Stimulated activated CD4-positive, alpha-beta T cell treated with anti-CD3 and anti-CD28 coated beads, Interleukin-4, amount 100 ng/mL, for 1 hour (primary cell): ENCODE measurements at places on chromosomes 6 and 20.

- DNase-seq = no peak
Measured at GRCh38 chr6:138371720-138372119, 6.0 kb upstream of the SMIM28 start.

GRCh38 chr20:63752411-63753101 is 13.0 kb downstream of the SLC2A4RG start:
- no peak for DNase-seq

GRCh38 chr20:57241363-57241991 is 25.0 kb downstream of the BMP7 start:
- no peak for DNase-seq

GRCh38 chr6:107928984-107929383 is 29.0 kb downstream of the SEC63 start:
- no peak for DNase-seq

DNA sequence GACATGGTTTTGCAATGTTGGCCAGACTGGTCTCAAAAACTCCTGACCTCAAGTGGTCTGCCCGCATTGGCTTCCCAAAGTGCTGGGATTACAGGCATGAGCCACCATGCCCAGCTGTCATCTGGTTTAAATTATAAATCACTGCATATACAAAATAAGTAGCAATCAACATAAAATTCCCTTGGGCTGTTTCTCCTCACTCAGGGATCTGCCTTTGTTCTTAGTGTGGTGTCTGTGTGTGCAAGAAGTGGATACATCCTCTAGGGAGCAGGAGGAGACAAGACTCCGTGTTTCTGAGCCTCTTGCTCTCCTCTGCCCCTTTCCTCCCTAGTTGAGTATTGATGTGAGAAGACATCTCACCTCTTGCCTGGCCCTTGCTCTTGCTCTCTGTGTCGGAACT is 65.2 kb upstream of the ADGRF4 start:
- DNase-seq = no peak

DNA sequence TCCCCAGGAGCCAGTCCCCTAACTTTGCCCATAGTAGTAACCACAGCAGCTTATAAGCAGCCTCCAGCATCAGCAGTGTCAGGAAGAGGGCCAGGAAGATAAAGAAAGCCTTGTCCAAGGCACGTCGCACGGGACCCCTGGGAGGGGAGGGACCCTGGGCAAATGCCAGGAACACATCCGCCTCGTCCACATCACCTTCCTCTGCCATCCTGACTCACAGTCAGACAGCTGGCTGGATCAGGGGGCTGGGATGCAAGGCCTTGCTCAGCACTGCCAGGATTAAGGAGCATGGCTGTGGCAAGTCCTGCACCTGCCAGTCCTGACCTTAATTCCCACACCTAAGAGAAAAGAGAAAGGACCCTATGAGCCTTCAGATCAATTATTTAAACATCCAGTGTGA is 11.5 kb upstream of the ZBTB22 start:
- DNase-seq = no peak

- no peak for DNase-seq
Measured at GRCh38 chr20:48395816-48396546, 431.8 kb downstream of the PREX1 start.

DNA sequence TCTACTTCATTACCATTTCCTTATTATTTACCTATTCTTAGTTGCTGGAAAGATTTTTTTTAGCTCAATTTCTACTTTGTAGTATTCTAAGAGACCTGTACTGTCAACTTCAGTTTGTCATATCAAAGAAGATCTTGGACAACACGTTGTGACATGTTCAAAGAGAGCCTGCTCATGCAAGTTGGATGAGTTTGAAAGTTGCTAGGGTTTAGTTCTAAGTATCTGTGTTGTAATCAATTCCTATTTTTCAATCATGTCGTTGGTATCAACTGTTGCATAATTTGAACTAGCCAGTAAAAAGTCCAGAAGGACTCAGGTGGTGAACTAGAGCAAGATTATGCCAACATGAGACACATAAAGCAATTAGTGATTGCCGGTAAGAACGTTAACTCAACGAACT is 30.2 kb downstream of the PKIB start:
- DNase-seq = no peak

DNA sequence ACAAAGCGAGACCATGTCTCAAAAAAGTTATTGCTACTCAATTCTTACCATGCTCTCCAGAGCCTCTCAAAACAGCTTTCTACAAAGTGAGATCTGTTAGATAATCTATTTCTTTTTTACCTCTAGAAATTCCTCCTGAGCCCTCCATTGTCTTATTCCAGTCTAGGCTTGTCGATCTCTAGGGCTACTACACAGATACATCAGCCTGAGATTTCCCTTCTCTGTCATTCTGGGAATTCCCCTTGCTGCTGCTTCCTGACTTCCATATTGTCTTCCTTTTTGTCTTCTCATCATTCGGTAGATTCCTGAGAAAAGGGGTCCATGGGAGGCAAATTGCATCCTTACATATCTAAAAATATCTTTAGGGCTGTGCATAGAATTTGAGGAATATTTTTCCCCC is 75.6 kb upstream of the GNRH2 start:
- no peak for DNase-seq

GRCh38 chr6:3517350-3517749 is 60.5 kb upstream of the SLC22A23 start:
- no peak for DNase-seq

- DNase-seq = no peak
Measured at GRCh38 chr6:16673011-16673797, 88.1 kb downstream of the ATXN1 start.

- no peak for DNase-seq
Measured at GRCh38 chr20:17835240-17835933, 133.2 kb downstream of the SNX5 start.

DNA sequence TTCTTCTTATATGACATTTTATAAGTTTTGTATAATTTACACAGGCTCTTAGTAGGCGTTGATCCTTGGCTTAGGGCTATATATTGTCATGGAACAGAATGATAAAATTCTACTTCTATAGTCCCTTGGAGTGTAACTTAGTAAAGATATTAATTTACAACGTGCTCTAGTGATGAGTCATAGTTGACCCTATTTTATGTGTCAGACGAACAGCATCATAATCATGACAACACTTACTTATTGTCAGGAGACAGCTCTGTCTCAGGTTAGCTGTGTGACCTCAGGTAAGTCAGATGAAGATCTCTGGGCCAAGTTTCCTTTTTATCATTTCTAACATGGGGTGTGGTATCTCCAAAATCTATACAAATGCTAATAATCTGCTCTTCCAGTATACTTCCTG is 473.5 kb downstream of the UTRN start:
- DNase-seq = no peak

DNA sequence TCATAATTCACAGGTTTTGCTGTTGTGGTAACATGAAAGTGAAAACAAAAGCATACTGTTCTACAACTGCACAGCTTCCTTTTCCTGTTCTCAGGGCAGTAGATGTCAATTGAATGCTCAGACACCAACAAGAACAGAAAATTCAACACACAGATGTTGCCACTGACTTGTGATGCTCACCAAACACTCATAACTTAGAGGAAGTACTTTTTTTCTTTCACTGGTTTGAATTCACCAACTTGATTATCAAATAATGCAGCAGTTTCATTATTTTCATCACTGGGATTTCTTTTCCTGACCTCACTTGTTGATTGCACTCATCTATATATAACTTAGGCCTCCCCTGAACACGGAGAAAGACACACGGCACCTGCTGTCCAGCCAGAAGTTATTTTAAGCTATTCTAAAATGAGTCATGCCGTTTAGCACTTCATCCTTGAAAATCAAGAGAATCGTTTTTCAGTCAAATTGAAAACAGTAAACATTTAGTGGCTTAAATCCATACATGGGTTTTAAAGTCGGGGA is 949 bp downstream of the TXLNB start:
- no peak for DNase-seq
